ENCODE measurements at places on chromosomes 7 and 10.

- no peak for DNase-seq
These were observed 23.2 kb downstream of the NOLC1 start for GRCh38 chr10:102175415-102175814.

DNA sequence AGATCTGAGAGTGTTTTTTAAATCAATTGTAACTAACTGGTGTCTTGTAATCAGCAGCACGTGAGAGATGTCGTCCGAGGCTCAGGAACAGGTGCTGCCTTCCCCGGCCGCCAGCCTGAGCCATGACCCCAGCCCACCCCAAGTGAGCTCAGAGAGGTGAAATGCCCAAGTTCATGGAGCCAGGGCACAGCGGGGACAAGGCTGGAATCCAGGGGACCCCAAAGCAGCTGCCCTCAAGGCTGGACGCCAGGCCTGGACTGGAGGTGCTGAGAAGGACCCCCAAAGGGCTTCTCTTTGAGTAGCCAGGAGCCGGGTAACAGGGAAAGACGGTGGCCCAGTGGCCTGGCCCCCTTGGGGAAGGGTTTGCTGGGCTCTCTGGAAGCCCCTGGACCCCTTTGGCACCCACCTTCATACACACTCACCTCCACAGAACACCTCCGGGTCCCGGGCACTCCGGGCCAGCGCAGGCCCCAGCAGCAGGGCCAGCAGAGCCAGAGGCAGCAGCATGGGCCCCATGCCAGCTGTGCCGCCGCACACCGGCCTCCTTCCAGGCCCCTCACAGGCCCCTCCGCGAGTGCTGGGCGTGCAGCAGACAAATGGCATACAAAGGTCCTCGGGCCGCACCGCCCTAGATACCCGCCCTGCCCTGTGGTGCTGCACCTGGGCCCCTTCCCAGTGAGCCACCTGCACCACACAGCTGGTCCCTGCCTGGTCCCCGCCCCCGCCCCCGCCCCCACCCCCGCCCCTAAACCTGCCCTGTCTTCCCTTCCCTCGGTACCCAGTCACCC, 24.0 kb upstream of the CNPY1 start:
- no peak for DNase-seq

- no peak for DNase-seq
These were observed 256.2 kb downstream of the PAXIP1 start for GRCh38 chr7:154746571-154747360.

GRCh38 chr10:5609952-5610616, 56.3 kb downstream of the ASB13 start:
- DNase-seq, result no peak

- DNase-seq, result no peak
These were observed 98.6 kb downstream of the NKX6-2 start for GRCh38 chr10:132687181-132687892.

- no peak for DNase-seq
These were observed 112.2 kb downstream of the CYTH3 start for GRCh38 chr7:6160191-6160623.

Measured in effector memory CD8-positive, alpha-beta T cell (primary cell).